ENCODE measurements at places on chromosomes 12 and 14. TPM values are rescaled to one million over a fixed set of nuclear protein-coding genes. Genes with fewer than 3 reads are reported as not detected.

DNA sequence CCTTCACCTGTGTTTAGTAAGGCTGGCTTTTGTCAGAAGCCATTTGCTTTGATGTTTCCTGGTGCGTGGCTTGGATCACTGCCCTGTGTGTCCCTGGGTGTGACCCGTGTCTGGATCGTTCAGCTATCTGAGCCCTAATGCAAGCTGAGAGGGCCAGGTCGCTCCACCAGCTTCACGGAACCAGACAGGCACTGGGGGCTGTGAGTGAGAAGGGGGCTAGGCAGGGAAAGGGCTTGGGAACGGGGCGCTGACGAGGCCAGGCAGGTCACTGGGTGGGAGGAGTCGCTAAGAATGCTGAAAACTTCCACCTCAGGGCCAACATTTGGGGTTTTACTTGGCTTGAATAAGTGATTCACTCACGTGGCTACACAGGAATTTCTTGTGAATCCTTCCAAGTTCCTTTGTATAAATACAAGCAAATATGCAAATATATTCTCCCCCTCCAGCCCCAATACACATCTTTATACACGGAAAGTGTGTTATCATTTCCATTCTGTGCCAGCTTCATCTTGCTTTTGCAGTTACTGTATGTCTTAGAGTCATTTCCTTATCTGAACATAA is 24.2 kb upstream of the MMP17 start:
- DNase-seq = no peak

ARL1 gene
- total RNA-seq = 38.4 TPM

- no peak for DNase-seq
Observed at GRCh38 chr12:24379433-24379832, 430.0 kb upstream of the SOX5 start.

DNA sequence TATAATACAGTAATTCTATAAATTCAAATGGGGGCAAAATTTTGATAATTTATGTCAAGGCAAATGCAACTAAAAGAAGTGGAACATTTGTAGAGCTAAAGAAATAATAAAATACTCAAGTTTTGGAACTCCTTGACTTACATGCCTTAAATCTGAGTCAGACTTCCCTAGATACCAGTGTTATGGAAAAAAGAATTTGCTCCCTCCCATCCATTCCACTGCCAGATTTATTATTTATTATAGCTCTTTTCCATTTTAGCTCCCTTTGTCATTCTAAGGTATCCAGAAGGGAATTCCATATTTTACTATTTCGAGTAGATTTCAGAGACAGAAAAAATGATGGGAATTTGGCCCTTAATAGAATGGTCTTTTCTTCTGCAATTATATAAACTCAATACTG is 44.0 kb downstream of the RHOJ start:
- no peak for DNase-seq

DNA sequence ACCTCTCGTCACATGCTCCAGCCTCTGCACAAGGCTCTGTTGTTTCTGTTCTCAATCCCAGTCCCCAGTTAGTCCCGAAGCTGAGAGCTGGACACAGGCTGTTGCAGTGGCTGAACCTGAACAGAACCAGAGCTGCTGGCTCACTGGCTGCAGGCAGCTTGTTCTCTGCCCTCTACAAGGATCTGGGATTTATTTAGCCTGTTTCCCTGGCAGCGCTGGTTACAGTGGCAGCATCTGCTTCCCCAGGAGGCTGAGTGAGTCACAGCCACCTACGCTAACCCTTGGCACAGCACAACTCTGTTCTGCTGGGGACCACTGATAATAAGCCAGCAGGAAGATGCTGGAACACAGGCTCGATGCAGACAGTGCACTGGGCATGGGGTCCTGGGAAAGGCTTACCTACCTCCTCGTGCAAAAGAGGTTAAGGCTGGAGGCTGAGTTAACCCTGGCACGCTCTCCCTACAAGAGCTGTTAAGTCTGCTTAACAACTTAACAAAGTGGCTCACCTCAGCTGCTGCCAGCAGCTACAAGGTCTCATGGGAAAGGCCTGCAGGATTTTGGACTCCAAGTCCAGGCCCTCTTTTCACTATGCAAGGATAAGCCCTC is 299.6 kb downstream of the PCNX1 start:
- peak; percentile 85 for DNase-seq

DNA sequence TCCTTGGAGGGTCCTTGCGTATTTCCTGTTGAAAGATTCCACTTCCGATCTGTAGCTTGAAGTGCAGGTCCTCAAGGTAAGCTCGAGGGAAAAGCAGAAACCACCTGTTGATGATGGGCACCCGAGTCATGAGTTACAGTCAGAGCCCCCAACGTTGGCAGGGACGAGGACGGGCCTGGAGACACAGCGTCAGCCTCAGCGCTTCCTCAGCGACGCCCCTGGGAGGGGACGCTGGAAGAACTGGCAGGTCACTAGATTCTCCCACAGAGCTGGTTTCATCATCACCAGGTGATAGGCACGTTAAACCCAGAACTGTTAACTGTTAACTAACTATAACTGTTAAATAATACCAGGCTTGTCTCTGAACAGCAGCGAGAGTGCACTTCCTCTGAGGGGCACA is 101.8 kb downstream of the TNFAIP2 start:
- DNase-seq = no peak

KERA gene
- total RNA-seq = 3.0 TPM

NFATC4 gene
- 5.1 TPM for total RNA-seq

- DNase-seq = no peak
Observed at GRCh38 chr14:72664651-72665050, 229.2 kb downstream of the DPF3 start.

NID2 gene
- total RNA-seq = 8.9 TPM

DNA sequence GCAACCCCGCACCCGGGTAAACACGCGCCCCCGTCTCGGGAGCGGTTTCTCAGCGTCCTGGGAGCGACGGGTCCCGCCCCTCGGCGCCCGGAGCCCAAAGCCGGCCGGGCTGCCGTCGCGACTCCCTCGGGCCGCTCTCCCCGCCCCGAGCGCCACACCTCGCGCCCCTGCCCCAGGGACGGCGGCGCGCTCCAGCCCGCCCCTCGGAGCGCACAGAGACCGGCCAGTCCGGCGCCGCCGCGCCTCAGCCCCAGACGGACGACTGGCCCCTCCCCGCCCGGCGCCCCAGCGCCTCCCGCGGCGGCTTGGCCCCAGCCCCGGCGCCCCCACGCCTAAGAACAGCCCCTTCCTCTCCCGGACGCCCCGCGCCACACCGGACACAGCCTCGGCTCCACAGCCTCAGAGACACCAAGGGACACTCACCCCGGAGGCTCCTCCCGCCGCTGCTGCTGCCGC is 411 bp downstream of the BTBD7 start:
- DNase-seq = peak; percentile 42

DNA sequence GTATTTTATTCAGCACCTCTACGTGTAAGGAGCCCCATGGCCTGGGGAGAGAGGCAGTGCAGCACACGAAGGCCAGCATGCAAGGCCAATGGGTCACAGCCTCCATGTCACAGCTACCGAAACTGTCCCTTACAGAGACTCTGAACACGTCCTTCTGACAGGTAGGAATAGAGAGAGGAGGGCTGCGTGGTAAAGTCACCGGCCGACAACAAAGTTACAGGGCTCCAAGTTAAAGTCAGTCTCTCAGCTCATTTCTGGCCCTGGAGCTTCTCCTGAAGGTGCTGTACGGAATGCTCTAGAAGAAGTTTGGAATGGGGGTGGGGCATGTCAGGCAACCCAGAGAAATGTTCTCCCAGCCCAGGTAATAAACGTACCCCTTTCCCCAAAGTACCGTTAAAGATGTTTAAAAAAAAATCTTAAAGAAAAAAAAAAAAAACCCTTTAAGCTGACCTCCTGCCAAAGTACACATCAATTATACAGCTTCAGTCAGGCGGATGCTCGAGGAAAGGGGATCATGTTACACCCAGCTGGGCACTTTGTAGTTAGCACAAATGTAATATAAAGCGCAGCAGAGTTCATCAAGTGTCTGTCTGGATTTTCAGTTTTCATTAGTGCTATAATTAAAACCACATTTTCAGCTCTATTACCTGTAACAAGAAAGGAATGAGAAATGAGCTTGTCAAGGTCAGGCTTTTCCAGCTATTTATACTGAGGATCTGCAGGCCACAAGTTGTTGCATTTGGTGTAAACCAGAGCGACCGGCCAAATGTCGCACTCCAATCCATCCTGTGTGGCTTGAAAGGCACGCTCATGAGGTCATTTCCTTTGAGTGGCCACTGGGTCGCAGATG is 53.3 kb upstream of the CDKN3 start:
- no peak for DNase-seq

- DNase-seq = no peak
Observed at GRCh38 chr12:51528852-51529650, 62.0 kb upstream of the SCN8A start.

DNA sequence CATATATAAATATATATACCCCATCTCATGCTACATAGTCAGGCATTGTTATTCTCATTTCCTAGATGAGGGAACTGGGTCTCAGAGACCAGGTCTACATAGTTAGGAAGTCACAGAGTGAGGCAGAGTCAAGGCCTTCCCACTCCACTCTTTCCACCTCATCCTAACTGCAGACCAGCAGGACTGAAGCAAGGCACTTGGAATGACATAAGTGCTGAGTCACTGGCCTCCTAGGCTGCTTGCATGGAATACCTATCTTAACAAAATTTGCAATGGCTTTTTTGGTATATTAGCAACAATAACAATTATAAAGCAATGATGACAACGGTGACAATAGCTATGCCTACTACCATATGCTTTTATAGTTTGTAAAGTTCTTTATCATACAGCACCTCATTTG is 5.4 kb upstream of the ANO4 start:
- no peak for DNase-seq

DNA sequence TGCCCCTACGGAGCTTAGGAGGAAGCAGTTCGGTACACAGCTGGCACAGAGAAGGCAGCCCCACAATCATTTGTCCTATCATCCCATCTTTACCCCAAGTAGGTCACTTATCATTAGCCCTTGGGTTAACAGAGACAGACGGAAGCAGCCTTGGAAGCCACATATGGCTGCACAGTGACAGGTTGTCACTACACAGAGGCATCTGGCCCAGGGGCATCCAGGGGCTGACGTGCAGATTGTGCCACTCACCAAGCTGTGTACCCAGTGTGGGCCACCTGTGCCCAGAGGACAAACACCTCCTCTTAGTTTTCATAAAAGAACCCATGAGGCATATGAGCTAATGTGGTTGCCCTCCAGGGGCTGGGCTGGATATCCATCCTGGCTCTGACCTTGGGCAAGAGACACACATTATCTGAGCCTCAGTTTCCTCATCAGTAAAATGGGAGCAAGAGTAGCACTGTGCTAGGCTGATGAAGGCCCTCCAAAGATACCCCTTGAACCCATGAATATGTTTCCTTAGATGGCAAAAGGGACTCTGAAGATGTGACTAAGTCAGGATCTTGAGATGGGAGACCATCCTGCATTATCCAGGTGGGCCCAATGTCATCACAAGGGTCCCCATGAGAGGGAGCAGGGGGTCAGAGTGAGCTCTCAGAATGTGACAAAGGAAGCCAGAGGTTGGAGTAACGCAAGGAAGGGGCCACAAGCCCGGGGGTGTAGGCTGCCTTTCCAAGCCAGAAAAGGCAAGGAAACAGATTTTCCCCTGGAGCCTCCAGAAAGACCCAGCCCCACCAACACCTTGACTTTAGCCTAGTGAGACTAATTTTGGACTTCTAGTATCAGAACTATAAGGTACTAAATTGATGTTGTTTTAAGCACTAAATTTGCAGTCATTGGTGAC is 64.6 kb downstream of the C14orf132 start:
- no peak for DNase-seq

DNA sequence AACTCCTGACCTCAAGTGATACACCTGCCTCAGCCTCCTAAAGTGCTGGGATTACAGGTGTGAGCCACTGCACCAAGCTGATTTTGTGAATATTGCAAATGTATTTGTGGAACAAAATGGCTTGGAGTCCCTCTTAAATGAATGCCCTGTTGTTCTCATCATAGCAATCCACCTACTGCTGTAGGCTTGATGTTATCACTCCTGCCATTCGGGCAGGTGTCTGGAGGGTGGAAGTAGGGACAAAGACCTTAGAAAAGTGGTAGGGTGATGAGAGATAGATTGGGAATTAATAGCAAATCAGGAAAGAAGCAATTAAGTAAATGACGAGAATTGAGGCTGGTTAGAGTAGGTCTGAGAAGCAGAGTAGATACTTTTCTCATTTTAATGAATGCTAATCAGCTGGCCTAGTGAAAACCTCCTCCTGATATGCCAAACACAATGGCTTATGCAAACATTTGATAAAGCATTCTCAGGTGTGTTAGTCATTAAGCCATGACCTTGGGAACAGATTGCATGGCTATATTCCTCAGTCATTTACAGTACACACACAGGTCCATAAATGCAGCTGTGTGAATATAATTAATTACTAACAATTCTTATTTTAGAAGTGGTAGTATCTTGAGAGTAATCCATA is 60.5 kb upstream of the USP44 start:
- no peak for DNase-seq

TMPRSS12 gene
- not detected for total RNA-seq

NGB gene
- total RNA-seq = 4.1 TPM

DNA sequence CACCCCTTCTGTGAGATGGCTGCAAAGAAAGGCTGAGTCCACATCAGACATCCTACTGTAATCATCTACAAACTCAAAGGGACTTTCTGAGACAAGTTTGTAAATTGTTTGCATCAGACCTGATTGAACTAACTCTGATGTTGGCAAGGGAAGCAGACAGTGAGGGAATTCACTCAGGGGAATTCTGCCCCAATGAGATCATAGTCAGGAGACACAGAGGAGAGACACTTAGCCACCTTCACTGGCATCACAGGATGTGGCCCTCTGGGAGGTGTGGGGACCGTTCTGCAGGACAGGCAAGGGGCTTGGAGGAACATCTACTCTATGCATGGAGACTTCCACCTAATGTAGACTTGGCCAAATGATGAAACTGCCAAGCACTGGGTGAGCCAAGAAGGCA is 70.7 kb upstream of the DDX11 start:
- no peak for DNase-seq

- no peak for DNase-seq
Observed at GRCh38 chr12:113075137-113075683, 18.7 kb downstream of the DTX1 start.

GRCh38 chr14:105204206-105204930 is 23.3 kb upstream of the NUDT14 start:
- peak; percentile 23 for DNase-seq

DNA sequence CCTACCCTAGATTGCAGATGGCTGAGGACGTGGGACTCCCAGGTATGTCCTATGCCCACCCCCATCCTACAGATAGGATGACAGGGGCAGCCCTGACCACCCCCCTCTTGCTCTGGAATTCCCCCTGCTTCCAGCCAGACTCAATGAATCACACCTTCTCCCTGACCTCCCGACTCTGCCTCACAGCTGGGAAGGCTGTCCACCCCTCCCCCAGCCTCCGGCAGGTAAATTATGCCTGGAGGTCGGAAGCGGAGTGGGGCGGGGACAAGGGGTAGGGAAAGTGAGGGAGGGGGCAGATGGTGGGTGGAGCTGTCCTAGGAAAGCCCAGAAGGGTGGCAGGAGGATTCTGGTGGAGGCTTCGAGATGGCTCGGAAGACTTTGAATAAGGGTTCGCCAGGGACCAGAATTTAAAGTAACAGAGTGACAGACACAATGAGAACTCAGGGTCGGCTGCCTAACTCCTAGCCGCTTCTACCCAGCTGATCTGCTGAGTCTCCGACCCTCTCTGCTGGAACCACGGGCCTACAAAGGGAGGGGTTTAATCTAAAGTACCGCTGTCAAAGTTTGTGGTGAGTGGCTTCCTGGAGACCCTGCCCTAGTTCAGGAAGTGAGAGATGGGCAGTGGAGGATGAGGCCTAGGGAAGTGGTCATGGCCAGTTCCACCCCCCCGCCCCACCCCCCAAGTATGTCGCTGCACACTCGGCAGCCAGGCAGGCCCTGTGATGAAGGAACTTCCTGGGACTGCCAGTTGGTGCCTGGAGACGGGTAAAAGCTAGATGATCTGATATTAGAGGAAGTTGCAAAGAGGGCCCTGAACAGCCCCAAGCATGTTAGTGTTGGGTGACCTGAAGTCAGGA is 4.2 kb downstream of the PLEKHG3 start:
- no peak for DNase-seq

E2F7 gene
- 1.4 TPM for total RNA-seq

Measured in occipital lobe (tissue), 3 donors.